ENCODE measurements at places on chromosomes 6 and 20.
A peak's percentile ranks its signal among the peaks of the same experiment; 100 is the strongest.

- DNase-seq, result no peak
Observed at GRCh38 chr6:164183556-164184123, 769.1 kb downstream of the QKI start.

DNA sequence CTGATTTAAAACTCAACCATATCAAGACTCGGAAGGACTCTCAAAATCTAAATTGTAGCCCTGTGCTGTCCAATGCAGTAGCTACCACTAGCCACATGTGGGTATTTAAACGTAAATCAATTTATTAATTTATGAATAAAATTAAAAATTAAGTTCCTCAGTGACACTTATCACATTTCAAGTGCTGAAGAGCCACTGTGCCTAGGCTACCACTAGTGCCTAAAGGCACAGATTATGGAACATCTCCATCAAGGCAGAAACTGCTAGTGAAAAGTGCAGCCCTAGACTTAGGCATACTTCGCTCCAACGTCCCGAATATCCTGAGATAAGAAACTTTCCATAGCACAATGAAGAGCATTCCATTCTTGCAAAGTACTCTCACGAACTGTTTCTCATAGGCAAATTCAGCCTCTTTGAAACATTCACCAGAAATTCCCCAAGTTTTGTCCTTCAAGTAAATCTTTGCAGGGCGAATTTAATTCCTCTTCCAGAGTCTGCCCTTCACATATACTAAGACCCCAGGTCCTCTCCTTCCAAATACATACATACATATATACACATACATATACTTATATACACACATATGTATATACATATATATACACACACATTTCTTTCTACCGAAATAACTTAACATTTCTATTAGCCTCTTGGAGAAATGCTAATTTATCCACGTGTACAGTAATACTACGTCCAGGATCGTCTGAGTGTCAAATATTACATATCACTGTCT lies 1.3 kb downstream of the SUPT3H start:
- DNase-seq, result no peak

- no peak for DNase-seq
Observed at GRCh38 chr20:36210436-36211021, 25.7 kb upstream of the AAR2 start.

GRCh38 chr6:11273406-11274065 lies 41.1 kb upstream of the NEDD9 start:
- DNase-seq, result no peak

GRCh38 chr6:77440206-77440976 lies 22.9 kb downstream of the HTR1B start:
- DNase-seq, result no peak

- DNase-seq, result no peak
Observed at GRCh38 chr6:38034274-38034914, 214.9 kb downstream of the ZFAND3 start.

GRCh38 chr6:125546841-125547251 lies 202.6 kb upstream of the HEY2 start:
- no peak for DNase-seq

- no peak for DNase-seq
Observed at GRCh38 chr20:12695937-12696336, 312.8 kb upstream of the SPTLC3 start.

- DNase-seq, result peak; percentile 88
Observed at GRCh38 chr20:53643031-53643832, 49.6 kb upstream of the ZNF217 start.

DNA sequence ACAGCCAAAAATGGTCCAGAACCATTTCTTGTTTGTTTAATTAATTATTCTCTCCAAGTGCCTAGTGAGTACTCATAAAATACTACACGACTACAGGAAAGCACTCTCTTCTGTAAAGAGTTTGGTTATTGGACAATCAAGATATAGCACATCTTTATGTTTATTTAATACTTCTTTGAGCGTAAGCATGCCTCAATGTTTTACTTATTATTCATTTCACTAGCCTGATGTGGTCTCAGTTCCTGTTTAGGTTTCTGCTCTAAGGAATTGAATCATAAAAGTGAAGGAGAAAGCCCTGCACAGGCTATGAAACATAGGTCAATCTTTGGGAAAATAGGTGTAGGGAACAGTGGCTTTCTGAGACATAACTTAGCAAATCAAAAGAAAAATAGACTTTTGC lies 45.9 kb upstream of the AIG1 start:
- no peak for DNase-seq

GRCh38 chr20:60808003-60808672 lies 443.9 kb upstream of the CDH4 start:
- DNase-seq, result no peak

- DNase-seq, result no peak
Observed at GRCh38 chr6:27757307-27757706, 154.9 kb downstream of the OR2B2 start.

All from HL-60 (cell line).